ENCODE measurements at places on chromosomes 1 and 21. TPM values are rescaled to one million over a fixed set of nuclear protein-coding genes. Genes with fewer than 3 reads are reported as not detected.

Gene PADI4
- total RNA-seq = 0.86 TPM

Gene KLHDC8A
- not detected for total RNA-seq

Gene MFSD2A
- total RNA-seq = 62.7 TPM

Gene CATSPERE
- total RNA-seq = 0.78 TPM

Gene CD1E
- total RNA-seq = not detected

Gene HJV
- total RNA-seq = not detected

Gene GPA33
- not detected for total RNA-seq

Data from natural killer cell treated with Interleukin-12 subunit alpha and Interleukin-12 subunit beta and Interleukin-15 and Interleukin-18, amount 100 ng/mL, for 72 hours (primary cell).